ENCODE measurements at places on chromosomes 6 and 20. TPM values are rescaled to one million over a fixed set of nuclear protein-coding genes. Genes with fewer than 3 reads are reported as not detected.

DNA sequence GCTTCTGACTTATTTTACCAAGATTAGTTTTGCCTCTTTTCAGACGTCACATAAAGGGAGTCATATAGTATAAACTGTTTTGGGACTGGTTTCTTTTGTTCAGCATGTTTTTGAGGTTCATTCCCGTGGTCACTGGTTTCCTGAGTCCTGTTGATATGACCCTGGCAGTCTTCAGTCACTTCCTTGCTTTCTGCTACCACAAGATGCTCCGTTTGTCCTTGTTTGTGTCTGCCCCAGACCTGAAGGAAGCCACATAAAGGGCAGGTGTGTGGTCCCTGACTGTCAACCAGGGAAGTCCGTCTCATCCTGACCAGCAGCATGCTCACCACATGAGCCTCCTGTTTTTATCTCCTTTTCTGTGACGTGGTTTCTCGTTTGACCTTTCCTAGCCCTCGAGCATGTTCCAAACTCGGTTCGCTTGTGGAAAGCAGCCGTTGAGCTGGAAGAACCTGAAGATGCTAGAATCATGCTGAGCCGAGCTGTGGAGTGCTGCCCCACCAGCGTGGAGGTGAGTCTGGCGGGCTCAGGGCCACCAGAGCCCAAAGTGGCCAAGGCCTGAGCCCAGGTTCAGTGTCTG lies 26.1 kb upstream of the C20orf204 start:
- DNase-seq, result no peak

- DNase-seq, result no peak
Observed at GRCh38 chr6:24951811-24952299, 16.1 kb upstream of the RIPOR2 start.

DNA sequence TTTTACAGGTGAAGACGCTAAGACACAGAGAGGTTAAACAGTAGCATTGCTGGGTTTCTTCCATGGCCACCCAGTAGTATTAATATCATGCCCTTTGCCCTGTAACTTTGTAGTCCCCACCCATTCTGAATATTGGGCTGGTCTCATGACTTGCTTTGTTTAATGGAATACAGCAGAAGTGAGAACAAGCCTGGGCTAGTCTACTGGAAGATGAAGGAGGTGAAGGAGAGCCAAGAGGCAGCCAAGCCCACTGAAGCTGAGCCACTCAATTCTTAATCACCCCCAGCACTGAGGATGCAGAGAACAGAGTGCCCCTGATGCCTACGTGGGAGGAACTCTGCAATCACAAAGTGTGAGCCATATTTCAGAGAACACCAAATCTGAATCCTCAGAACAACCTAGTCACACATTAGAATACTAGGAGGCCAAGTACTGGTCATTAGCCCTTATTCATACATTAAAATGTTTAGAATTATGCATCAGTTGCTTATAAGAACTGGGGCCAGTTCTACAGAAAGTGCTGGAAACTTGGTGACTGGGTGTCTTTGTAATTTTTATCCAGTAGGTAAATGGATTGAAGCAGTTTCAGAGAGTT lies 270.1 kb upstream of the PRND start:
- no peak for DNase-seq

GRCh38 chr6:166724576-166724975 lies 97.5 kb upstream of the RPS6KA2 start:
- DNase-seq, result no peak

- DNase-seq, result no peak
Observed at GRCh38 chr20:48941467-48941866, 20.0 kb downstream of the ARFGEF2 start.

DNA sequence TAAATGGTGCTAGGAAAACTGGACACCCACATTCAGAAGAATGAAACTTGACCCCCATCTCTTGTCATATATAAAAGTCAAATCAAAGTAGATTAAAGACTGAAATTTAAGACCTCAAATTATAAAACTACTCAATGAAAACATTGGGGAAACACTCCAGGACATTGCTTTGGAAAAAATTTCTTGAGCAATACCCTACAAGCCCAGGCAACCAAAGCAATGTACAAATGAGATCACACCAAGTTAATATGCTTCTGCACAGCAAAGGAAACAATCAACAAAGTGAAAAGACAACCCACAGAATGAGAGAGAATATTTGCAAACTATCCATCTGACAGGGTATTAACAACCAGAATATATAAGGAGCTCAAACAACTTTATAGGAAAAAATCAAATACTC lies 407.9 kb upstream of the BTBD3 start:
- no peak for DNase-seq

GRCh38 chr20:39888310-39888709 lies 800.7 kb downstream of the MAFB start:
- DNase-seq, result no peak

- peak; percentile 51 for DNase-seq
Observed at GRCh38 chr6:124679387-124679786, 282.9 kb upstream of the RNF217 start.

- DNase-seq, result peak; percentile 31
Observed at GRCh38 chr6:3534599-3534998, 77.7 kb upstream of the SLC22A23 start.

DNA sequence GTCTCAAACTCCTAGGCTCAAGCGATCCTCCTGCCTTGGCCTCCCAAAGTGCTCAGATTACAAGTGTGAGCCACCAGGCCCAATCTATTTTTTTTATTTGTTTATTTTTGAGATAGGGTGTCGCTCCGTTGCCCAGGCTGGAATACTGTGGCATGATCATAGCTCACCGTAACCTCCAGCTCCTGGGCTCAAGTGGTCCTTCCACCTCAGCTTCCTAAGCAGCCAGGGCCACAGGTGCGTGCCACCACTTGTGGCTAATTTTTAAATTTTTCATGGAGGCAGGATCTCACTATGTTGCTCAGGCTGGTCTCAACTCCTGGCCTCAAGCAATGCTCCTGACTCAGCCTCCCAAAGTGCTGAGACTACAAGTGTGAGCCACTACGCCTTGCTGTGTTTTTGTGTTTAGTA lies 9.8 kb downstream of the KIF3B start:
- no peak for DNase-seq

GRCh38 chr6:47188588-47189021 lies 121.1 kb downstream of the TNFRSF21 start:
- DNase-seq, result peak; percentile 91

DNA sequence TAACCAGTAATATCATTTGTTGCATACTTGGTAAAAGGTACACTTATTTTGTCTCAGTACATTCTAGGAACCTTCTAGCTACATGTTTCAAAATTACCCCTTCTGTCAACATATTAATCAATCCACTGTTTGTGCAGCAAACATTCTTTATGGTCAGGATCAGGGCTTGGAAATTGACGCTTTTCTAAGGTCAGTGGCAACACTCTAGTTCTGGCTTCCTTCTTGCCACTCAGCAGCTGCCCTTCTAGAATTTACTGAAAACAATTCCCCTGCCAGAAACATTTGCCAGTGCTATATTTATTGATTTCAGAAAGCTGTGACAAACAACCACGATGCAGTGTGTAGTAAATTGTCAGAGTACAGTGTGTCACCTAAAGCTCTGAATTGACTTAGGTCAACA lies 84.7 kb upstream of the FBXL4 start:
- DNase-seq, result no peak

Gene LGSN
- 0.07 TPM for total RNA-seq

Gene TCF15
- not detected for total RNA-seq

Gene FAM83B
- 0.20 TPM for total RNA-seq

Gene ULBP2
- total RNA-seq, result 75.7 TPM

Gene ISM1
- total RNA-seq, result not detected
